GM12878 (cell line): ENCODE measurements at places on chromosomes 6 and 20. TPM values are rescaled to one million over a fixed set of nuclear protein-coding genes. Genes with fewer than 3 reads are reported as not detected.

ZNF165 gene
- total RNA-seq: 2.5 and 2.6 TPM in 2 replicates

SLC4A11 gene
- 1.9 and 2.3 TPM in 2 replicates for total RNA-seq

GJA10 gene
- total RNA-seq: not detected in 2 replicates

ECT2L gene
- not detected in 2 replicates for total RNA-seq

ECHDC1 gene
- total RNA-seq: 49.5 and 57.0 TPM in 2 replicates

GNAS-AS1 gene
- 1.6 and 2.6 TPM in 2 replicates for total RNA-seq

GPR63 gene
- 3.6 and 3.8 TPM in 2 replicates for total RNA-seq

KPNA5 gene
- 6.0 and 7.0 TPM in 2 replicates for total RNA-seq

RSPO4 gene
- not detected in 2 replicates for total RNA-seq

FBXL4 gene
- total RNA-seq: 8.2 TPM in 2 replicates

ZBTB12 gene
- total RNA-seq: 3.5 and 4.5 TPM in 2 replicates

RAET1L gene
- not detected in 2 replicates for total RNA-seq

C6orf163 gene
- 1.3 and 1.4 TPM in 2 replicates for total RNA-seq

BPIFB2 gene
- total RNA-seq: not detected in 2 replicates

C20orf144 gene
- total RNA-seq: 0.11 and 0.23 TPM in 2 replicates

EYS gene
- total RNA-seq: not detected in 2 replicates

GABBR1 gene
- total RNA-seq: 5.2 and 5.3 TPM in 2 replicates

MAS1 gene
- not detected in 2 replicates for total RNA-seq

SPATS1 gene
- total RNA-seq: not detected in 2 replicates

TRIM38 gene
- 12.3 and 13.0 TPM in 2 replicates for total RNA-seq

HLA-DRB5 gene
- 84.0 and 88.3 TPM in 2 replicates for total RNA-seq

POLR1C gene
- 48.9 and 51.2 TPM in 2 replicates for total RNA-seq

NNAT gene
- total RNA-seq: not detected in 2 replicates

HRH3 gene
- total RNA-seq: not detected in 2 replicates

WASF1 gene
- 5.5 and 7.7 TPM in 2 replicates for total RNA-seq
